ENCODE measurements at places on chromosomes 2 and 18.
A peak's percentile ranks its signal among the peaks of the same experiment; 100 is the strongest.

DNA sequence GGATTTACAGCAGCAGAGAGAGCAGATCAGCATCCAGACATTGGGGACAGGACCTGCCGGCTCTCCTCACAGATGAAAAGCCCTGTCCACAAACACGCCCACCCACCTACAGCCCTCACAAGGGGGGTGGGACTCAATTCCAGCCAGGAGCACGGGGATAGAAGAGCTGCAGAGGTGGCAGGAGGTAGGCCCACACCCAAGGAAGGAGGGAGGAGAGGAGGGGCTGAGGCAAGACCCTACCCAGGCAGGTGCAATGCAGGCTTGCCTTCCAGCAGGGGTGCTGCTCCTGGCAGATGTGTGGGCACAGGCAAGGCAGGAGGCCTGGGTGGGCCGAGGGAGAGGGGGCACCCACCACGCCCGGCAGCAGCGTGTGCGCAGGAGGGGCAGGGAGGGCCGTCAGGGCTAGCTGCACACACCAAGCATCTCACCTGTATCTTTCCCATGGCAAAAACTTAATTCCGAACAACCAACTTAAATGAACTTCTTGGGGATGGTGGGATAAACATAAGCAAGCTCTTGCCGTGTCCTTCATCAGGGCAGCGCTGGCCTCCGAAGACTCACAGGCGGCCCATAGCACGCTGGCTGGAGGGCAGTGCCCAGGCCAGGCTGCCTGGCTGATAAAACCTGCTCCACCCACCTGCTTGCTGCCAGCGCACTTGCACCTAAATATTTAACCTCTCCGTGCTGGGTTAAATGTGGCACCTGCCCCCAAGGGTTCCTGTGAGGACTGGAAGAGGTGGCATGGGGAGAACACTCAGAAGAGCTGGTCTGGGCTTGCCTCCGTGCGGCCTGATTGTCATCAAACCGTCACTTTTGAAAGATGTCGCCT lies 219.5 kb downstream of the HDAC4 start:
- DNase-seq, result peak; percentile 77

DNA sequence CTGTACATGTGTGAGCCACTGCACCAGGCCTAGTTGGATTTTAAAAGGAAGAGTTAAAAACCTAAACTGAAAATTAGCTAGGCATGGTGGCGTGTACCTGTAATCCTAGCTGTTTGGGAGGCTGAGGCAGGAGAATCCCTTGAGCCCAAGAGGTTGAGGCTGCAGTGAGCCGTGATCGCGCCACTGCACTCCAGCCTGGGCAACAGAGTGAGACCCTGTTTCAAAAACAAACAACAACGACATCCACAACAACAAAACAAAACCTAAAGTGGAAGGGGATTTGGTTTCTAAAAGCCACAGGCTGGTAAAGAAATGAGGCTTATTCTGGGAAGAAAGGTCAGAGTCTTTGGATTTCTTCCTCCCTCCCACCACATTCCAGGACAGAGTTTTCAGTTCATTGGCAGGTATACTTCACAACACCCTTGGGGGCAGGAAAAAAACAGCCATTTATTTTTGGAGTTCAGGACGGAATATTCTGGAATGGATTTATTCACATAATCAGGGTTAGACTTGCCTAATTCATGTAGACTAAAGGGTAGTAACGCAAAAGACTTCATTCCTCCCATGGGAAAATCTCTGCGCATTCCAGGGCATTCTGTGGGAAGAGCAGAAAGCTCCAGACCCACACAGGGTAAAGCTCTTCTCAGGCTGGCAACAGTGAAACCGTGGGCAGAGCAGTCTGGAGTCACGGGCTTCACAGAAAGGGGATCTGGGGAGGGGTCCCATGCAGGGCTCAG lies 34.9 kb downstream of the TEX44 start:
- DNase-seq, result no peak

- DNase-seq, result peak; percentile 49
Measured at GRCh38 chr2:71618327-71619113, 165.2 kb downstream of the DYSF start.

DNA sequence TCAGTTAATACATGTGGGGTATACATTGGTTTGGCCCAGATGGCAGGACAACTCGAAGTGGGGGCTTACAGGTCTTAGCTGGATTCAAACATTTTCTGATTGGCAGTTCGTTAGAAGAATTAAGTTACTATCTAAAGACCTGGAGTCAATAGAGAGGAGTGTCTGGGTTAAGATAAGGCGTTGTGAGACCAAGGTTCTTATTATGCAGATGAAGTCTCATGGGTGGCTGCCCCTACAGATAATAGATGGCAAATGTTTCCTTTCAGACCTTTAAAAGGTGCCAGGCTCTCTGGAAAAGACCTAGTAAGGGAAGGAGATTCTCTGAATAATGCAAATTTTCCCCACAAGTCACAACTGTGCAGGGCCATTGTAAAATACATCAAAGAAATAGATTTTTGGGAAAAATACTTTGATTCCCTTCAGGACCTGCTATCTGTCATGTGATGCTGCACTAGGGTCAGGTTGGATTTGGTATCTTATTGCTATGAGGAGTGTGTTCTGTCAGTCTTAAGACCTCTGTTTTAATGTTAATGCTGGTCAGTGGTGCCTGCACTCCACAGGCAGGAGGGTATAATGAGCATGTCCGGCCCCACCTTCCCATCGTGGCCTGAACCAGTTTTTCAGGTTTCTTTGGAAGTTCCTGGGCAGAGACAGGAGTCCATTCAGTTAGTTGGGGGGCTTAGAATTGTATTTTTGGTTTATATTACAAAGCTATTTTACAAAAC lies 14.3 kb upstream of the MC5R start:
- no peak for DNase-seq

DNA sequence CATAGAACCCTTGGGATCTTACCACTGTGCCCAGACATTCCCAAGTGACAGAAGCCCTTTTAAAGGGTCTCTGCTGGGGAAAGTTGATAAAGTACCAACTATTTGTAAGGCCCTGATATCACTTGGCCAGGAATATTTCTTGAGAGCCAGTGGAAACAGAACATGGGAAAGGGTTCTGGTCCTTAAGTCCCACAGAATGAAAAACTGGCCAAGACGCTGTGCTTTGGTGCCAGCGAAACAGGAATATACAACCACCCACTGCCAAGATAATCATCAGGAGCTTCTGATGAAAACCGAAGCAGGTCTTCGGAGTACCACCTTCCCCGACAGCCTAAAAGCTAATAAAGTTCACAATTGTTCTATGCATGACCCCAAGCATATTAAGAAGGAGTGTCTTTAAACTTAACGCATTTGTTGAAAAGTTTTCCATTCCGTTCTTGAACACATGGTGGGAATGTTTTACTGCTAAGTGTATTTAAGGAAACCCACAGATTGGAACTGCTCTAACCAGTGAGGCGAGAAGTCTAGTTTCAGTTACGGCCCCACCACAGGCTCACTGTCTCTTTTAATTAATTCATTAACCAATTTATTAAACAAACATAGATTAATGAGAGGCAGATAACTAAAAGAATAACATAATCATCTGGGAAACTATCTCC lies 152.6 kb downstream of the ANKRD44 start:
- DNase-seq, result no peak

GRCh38 chr2:239279508-239280295 lies 121.1 kb downstream of the HDAC4 start:
- no peak for DNase-seq

GRCh38 chr18:70022636-70023035 lies 75.0 kb upstream of the CD226 start:
- no peak for DNase-seq

DNA sequence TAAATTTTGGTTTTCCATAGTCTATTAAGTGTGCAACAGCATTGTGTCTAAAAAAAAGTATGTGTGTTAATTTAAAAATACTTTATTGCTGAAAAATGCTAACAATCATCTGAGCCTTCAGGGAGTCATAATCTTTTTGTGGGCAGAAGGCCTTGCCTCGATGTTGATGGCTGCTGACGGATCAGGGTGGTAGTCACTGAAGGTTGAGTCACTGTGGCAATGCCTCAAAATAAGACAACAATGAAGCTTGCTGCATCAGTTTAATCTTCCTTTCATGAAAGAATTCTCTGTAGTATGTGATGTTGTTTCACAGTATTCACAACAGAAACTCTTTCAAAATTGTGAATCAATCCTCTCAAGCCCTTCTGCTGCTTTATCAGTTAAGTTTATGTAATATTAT lies 31.3 kb downstream of the HDHD2 start:
- DNase-seq, result no peak

GRCh38 chr2:230505162-230505561 lies 89.2 kb downstream of the SP100 start:
- DNase-seq, result no peak

- DNase-seq, result no peak
Measured at GRCh38 chr2:227188292-227188691, 23.9 kb downstream of the COL4A3 start.

DNA sequence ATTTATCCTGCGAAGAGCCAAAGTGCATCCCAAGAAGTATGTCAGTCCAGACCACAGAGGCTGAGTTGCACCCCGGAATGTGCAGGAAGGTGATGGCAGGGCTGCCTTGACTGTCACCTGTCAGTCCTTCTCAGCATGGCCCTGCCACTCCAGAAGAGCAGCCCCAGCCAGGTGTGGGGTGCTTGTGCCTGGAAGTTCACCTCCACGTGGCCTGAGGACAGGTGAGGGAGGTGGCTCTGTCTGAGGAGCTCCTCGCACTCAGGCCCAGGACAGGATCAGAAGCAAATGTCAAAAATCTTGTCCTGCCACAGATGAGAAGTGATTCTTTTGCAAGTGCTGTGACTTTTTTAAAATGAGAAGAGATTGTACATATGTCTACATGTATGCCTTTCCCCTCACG lies 31.4 kb upstream of the B3GNT7 start:
- DNase-seq, result peak; percentile 58

DNA sequence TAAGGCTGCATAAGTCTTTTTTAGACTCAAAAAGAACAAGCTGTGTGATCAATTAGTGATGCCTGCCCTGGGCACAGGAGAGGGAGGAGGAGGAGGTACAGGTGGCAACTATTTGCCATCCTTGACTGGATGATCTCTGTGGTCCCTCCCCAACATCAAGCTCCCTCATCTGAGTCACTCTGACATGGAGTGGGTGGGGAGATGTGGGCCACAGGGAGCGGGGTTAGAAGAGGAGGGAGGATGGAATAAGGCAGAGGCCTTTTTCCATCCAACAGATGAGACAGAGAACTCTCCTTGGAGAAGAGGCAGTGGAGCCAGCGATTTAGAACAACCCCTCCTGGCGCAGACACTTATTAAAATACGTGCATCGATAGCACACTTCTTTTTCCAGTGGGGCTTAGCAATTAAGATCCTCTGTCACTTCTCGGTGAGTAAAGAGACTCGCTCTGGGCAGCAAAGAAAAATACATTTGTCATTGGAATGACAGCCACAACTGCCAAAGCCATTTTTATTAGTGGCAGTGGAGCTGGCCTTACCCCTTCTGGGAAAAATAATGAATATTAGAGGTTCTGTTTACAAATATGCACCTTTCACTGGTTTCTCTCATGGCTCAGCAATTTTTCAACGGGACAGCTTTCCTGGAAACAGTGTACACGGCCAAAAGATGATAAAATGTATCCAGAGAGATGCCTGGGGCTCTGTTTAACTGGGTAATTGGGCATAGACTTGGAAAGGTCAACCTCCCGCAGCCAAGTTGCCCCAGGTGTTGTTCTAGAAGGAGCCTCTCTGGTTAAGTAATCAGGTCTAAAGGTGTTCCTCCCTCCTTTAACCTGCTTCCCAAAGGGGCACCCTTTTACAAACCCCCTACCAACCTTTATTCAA lies 238.4 kb upstream of the CXCR4 start:
- no peak for DNase-seq

- DNase-seq, result peak; percentile 95
Measured at GRCh38 chr2:237967463-237967951, 693 bp downstream of the UBE2F start.

DNA sequence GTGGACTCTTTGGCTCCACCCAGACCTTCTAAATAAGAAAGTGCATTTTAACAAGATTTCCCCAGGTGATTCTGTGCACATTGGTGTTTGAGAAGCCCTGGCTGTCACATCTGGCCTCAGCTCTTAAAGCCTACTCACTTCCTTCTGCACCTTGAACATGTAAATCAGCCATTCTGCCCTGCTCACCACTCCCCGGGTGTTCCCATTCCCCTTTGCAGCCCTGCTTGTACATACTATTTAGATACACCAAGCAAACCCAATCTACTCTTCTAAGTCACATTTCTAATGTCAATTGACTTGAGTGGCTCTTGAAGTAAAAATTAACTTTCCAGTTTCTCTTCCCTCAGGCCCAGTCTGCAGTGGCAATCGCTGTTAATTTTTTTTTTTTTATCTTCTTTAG lies 13.1 kb upstream of the SCN1A start:
- no peak for DNase-seq

Data from chondrocyte (in vitro differentiated cells).